ACHN (cell line): ENCODE measurements at places on chromosomes 12 and 14.

DNA sequence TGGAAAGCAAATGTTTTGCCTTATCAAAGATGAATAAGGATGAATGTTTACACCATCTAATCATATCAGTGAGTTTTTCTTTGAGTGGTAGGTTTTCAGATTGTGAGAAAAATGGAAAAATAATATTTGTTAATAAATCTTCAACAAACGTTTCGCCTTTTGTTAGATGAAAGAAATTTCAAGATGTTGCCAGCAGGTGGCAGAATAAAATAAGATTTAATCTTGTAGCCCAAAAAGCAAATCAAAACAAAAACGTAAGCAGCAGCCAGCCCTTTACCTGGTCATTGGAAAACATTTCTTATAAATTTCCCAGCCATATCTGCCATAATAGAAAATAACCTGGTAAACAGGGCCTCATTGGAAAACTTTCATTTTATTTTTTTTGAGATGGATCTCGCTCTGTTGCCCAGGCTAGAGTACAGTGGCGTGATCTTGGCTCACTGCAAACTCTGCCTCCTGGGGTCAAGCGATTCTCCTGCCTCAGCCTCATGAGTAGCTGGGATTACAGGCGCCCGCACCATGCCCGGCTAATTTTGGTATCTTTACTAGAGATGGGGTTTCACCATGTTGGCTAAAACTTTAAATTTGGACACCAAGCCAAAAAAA, 15.4 kb upstream of the TMEM120B start:
- DNase-seq: peak; percentile 74

- peak; percentile 42 for DNase-seq
Measured at GRCh38 chr12:42213023-42213422, 25.0 kb downstream of the YAF2 start.

DNA sequence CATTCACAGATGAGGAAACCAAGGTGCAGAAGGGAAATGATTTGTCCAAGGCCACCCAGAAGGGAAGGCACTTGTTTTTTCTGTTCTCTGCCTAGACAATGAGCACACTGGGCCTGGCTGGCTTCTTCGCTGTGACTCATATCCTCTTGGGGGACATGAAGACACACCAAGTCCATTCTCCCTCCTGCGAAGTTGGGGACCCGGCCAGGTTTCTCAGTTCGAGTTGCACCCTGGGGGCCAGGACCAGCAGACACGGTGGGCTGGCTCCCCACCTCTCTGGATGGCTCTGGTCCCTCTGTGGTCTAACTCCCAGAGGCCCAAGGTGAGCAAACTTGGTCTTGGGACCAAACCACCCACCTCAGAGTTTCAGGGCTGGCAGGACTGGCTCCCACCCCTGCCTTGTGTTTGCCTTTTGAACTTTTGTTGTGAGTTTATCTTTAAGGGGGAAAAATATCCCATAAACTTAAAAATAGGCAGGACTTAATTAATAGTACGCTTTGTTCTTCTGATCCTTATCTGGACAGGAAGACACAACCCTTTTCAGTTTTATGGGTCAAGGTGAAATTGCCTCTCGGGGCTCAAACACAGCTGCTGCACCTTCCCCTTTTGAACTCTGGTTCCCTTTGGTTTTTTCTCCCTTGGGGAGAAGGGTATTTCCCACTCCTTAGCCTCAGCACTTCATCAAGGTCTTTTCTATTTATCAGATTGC, 9.0 kb upstream of the MLEC start:
- DNase-seq: peak; percentile 33

DNA sequence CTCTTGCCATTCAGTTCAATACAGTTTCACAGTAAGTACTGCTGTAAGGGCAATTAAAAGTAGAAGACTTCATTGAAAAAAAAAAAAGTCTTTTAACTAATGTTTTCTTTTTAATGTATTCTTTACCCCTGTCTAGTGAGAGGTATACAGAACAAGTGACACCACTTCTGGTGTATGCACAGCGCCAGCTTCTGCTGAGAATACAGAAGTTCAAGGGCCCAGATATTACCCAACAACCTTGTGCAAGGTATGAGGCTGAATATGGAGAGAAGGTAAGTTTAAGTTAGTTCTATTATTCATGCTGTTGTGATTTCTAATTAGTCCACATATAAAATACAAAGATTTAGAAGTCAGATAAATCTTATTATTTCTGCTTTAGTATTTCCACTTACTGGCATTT, 168.7 kb downstream of the CFAP54 start:
- DNase-seq: no peak

- peak; percentile 43 for DNase-seq
Measured at GRCh38 chr12:119704065-119704747, 36.3 kb downstream of the PRKAB1 start.

- DNase-seq: peak; percentile 98
Measured at GRCh38 chr12:123089631-123090353, 61.1 kb downstream of the PITPNM2 start.

- DNase-seq: no peak
Measured at GRCh38 chr12:116562090-116562489, 2.9 kb downstream of the MAP1LC3B2 start.

DNA sequence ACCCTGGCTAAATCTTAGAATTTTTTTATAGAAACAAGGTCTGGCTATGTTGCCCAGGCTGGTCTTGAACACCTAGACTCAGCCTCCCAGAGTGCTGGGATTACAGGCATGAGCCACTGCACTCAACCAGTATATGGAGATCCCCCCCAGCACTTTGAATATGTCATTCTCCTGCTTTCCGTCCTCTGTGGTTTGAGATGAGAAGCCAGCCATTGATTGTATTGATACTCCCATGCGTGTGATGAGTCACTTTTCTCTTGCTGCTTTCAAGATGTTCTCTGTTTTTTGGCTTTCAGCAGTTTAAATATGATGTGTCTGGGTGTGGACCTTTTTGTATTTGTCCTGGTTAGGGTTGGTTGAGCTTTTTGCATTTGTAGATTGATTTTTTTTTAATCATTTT, 75.2 kb upstream of the DNM1L start:
- no peak for DNase-seq

GRCh38 chr12:130474599-130475269, 137.0 kb downstream of the PIWIL1 start:
- no peak for DNase-seq

GRCh38 chr14:69865701-69866365, 13.4 kb upstream of the SMOC1 start:
- no peak for DNase-seq

DNA sequence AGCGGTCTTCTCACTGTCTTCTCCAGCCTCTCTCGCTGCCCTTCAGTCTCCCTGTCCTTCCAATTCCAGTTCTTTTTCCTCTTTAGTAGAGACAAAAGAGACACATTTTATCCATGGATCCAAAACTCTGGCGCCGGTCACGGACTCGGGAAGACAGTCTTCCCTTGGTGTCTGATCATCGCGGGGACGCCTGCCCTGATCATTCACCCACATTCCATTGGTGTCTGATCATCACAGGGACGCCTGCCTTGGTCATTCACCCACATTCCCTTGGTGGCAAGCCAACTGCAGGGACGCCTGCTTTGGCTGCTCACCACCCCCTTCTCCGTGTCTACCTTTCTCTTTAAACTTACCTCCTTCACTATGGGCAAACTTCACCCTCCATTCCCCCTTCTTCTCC, 619.5 kb downstream of the RERGL start:
- DNase-seq: no peak

DNA sequence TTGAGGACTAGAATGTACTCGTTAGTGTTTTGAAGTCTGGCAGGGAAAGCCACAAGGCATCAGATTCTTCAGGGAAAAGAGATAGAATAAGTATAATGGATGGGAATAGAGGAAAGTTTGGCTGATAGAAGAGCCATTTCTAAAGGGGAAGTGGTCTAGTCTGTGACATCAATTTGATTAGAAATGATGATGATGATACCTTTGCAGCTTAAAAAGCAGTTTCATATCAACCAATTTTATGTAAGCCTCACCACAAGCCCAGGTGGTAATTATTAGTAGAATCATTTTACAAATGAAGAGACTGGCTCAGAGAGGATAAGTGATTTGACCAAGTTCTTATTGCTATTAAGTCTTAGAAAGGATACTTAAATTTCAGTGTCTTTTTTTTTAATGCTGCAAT, 2.9 kb downstream of the RNF212B start:
- DNase-seq: no peak

GRCh38 chr14:86414146-86414545, 884.2 kb downstream of the FLRT2 start:
- no peak for DNase-seq

DNA sequence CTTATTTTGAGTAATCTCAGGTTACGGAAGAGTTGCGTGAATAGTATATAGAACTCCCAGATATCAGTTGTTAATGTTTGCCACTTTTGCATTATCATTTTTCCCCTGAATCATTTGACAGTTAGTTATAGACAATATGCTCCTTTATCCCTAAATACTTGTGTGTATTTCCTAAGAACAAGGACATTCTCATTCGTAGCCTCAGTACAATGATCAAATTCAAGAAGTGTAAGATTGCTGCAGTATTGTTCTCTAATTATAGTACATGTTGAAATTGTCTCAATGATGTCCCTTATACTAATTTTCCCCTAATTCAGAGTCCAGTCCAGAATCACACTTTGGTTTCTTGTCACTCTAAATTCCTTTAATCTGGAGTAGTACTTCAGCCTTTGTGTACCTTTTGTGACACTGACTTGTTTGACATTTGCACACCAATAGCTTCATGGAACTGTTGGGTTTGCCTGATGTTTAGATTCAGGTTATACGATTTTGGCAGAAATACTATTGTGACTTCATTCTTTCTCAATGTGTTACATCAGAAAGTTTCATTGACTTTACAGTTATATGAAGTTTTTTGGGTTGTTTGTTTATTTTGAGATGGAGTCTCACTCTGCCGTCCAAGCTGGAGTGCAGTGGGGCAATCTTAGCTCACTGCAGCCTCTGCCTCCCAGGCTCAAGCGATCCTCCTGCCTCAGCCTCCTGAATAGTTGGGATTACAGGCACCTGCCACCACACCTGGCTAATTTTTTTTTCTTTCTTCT, 13.1 kb downstream of the DYNC1H1 start:
- no peak for DNase-seq

DNA sequence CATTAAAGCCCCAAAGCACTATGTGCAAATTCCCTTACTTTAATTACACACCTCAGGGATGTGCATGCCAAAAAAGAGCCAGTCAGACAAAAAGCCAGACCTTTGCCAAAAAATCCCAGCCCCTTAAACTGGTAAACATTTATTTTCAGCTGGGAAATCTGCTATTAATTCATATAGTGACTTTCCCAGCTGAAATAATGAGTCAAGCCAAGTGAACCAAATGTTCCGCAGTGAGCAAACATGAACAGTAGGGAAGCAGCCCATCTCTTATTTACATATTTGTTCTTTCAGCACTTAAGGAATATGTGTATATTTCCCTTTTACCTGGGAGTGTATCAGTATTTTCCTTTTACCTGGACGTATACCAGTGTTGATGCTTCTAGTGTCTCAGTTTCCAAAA, 44.0 kb upstream of the OTX2 start:
- DNase-seq: no peak

DNA sequence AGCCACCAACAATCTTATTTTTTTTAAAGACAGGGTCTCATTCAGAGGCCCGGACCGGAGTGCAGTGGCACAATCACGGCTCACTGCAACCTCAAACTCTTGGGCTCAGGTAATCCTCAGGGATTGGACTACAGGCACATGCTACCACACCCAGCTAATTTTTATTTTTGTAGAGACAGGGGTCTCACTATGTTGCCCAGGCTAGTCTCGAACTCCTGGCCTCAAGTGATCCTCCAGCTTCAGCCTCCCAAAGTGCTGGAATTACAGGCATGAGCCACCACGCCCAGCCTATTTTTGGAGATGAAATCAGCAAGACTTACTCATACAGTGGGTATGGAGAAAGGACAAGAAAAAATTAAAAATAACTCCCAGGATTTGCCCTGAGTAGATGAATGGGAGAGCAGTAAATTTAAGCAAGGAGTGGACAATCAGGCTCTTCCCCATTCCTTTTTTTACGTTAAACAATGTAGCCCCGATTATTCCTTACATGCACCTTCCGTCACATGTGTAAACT, 13.2 kb downstream of the FMNL3 start:
- no peak for DNase-seq

DNA sequence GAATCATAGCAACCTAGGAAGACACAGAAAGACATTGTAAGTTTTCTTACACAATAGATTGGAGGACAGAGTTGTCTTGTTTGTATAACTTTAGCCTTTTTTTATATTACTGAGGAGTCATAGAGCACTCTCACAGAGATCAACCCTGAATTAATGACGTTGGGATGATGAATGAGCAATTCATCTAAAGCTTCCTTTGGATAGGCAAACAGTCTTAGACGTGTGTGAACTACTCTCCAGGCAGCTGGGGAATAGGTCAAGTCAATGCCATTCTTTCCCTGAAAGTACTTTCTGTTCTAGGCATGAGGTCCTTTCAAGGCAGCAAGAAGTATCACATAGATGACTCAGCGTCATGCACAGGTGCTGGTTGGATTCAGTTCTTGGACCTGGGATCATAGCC, 369.1 kb upstream of the NOVA1 start:
- DNase-seq: peak; percentile 0

GRCh38 chr14:104844306-104845032, 20.6 kb upstream of the CEP170B start:
- DNase-seq: no peak

GRCh38 chr12:74334780-74335179, 202.9 kb upstream of the ATXN7L3B start:
- DNase-seq: no peak

- no peak for DNase-seq
Measured at GRCh38 chr12:89859508-89860220, 151.0 kb upstream of the ATP2B1 start.

DNA sequence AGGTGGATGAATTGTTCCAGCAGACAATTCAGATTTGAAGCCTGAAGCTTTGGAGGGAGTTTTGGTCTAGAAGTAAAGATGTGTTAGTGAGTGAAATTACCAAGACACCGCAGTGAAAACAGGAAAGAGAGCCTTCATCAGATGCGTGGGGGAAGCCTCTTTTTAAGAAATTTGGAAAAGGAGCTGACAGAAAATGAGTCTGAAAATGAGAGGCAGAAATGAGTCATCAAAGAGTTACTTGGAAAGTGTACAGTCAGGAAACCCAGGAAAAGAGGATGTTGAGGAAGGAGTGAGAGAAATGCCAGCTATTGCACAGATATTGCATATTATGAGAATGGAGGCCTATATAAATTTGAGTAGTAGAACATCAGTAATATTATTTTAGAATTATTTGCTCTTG, 520.7 kb downstream of the NRXN3 start:
- DNase-seq: no peak

- DNase-seq: no peak
Measured at GRCh38 chr12:45050751-45051571, at the start of gene DBX2. Gene DBX2 (minus strand): TSS chr12:45051099. CDS start chr12:45050927, 172 bp downstream.

GRCh38 chr12:9669534-9669933, at the start of gene CLEC2D:
Gene CLEC2D (plus strand): TSS chr12:9669713. CDS start chr12:9669735, 22 bp downstream.
- no peak for DNase-seq

GRCh38 chr12:88591343-88591742, 11.1 kb upstream of the KITLG start:
- no peak for DNase-seq

GRCh38 chr14:60722357-60723115, 1.6 kb downstream of the SIX4 start:
- DNase-seq: peak; percentile 45

GRCh38 chr12:74899031-74899829, 310.4 kb downstream of the KCNC2 start:
- no peak for DNase-seq

- DNase-seq: no peak
Measured at GRCh38 chr12:124006846-124007713, 34.1 kb downstream of the ZNF664 start.
